ENCODE measurements at places on chromosomes 6 and 20.

GRCh38 chr20:50575865-50576720, 65.9 kb downstream of the PTPN1 start:
- peaks cover 7% of the 10 kb centered on the region for H3K4me1 ChIP-seq
- peak; percentile 55 for DNase-seq
- no peaks in the 10 kb centered on the region for H3K27me3 ChIP-seq

- peaks cover 32% of the 10 kb centered on the region for H3K36me3 ChIP-seq
- DNase-seq = no peak
- H3K27me3 ChIP-seq = no peaks in the 10 kb centered on the region
- no peak overlapping the region for H3K27ac ChIP-seq
- H3K4me1 ChIP-seq = peaks cover 15% of the 10 kb centered on the region
- H3K4me3 ChIP-seq = no peak overlapping the region
Observed at GRCh38 chr6:11207199-11207968, 25.1 kb downstream of the NEDD9 start.

DNA sequence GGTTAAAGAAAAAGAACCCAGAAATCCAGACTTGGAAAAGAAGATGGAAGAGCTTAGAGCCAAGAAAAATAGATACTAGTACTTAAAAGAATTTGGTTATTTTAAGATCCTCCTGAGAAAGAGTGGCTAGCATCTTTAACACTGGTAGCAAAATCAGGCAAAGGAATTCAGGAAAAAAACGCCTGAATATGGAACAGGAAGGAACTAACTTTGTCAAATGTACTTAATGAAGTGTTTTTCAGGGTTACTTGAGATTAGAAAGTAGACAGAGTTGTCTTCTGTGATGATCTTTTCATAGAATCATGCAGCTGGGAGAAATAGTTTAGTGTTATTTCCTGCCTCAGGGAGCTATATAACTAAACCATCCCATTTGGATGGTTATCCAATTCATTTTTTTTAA, 50.8 kb upstream of the SASH1 start:
- H3K4me1 ChIP-seq = no peaks in the 10 kb centered on the region
- no peak overlapping the region for H3K27ac ChIP-seq
- peaks cover 4% of the 10 kb centered on the region for H3K27me3 ChIP-seq
- H3K36me3 ChIP-seq = no peaks in the 10 kb centered on the region
- DNase-seq = no peak

- no peaks in the 10 kb centered on the region for H3K27me3 ChIP-seq
- no peak overlapping the region for H3K27ac ChIP-seq
- H3K4me3 ChIP-seq = no peak overlapping the region
- no peaks in the 10 kb centered on the region for H3K36me3 ChIP-seq
Observed at GRCh38 chr6:113662688-113663333, 194.3 kb upstream of the MARCKS start.

DNA sequence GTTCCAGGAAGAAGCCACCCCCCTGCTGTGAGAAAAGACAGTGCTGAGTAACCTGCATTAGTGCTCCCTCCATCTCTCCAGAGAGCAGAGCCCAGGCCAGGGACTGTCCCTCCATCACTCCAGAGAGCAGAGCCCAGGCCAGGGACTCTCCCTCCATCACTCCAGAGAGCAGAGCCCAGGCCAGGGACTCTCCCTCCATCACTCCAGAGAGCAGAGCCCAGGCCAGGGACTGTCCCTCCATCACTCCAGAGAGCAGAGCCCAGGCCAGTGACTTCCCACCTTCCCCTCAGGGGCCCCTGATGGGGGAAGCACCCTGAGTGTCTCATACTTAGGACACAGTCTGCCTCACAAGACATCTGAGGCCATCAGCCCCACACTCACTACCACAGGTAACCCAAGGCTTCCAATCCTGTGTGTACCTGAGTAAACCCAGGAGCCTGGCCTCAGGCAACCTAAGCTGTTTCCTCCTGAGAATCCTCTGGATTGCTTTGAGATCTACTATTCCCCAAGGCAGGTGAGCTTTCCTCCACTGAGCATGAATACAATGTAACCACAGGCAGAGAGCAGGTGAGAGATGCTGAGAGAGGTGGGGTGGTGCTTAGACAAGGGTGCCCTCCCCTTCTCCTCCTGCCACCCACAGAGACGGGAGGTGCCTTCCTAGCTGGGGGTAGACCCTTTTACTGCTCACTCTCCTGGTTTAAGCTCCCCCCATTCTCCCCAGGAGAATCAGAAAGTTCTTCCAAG, 4.9 kb downstream of the TBXT start:
- peaks cover 16% of the 10 kb centered on the region for H3K4me1 ChIP-seq
- DNase-seq = no peak
- H3K27me3 ChIP-seq = peaks cover 43% of the 10 kb centered on the region
- no peak overlapping the region for H3K4me3 ChIP-seq
- H3K27ac ChIP-seq = no peak overlapping the region

GRCh38 chr20:21517566-21518277, 3.9 kb upstream of the NKX2-2 start:
- no peak for DNase-seq
- peaks cover 69% of the 10 kb centered on the region for H3K4me1 ChIP-seq
- H3K27me3 ChIP-seq = peaks cover 92% of the 10 kb centered on the region
- no peak overlapping the region for H3K4me3 ChIP-seq
- no peaks in the 10 kb centered on the region for H3K36me3 ChIP-seq

- H3K27me3 ChIP-seq = peaks cover 2% of the 10 kb centered on the region
- H3K27ac ChIP-seq = no peak overlapping the region
- H3K36me3 ChIP-seq = no peaks in the 10 kb centered on the region
- DNase-seq = no peak
- no peaks in the 10 kb centered on the region for H3K4me1 ChIP-seq
Observed at GRCh38 chr6:15854826-15855710, 192.2 kb upstream of the DTNBP1 start.

GRCh38 chr6:4451718-4452117, 316.3 kb upstream of the ECI2 start:
- no peaks in the 10 kb centered on the region for H3K36me3 ChIP-seq
- H3K4me3 ChIP-seq = no peak overlapping the region
- H3K4me1 ChIP-seq = no peaks in the 10 kb centered on the region

DNA sequence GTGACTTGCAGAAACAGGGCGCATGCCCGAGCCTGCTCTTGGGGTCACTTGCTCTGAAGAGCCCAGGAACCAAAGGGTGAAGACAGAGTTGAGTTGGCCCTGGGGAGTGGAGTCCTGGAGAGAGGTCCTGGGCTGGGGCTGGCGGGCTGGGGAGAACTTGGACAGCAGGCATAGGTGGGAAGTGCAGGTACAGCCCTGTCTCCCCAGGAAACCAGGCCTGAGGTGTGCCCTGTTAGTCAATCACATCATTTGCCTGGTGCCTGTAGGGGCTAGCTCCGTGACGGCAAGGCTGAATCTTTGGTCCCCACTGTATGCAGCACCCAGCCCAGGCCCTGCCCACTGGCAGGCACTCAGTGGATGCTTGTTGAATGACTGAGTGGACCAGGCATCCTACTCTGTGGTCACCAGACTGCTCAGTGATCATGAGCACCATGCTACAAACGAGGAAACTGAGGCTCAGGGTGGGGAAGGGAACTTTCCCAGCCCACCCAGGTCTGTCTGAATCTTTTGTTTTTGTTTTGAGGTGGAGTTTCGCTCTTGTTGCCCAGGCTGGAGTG, 15.6 kb upstream of the NOL4L start:
- DNase-seq = no peak
- H3K27ac ChIP-seq = no peak overlapping the region
- no peaks in the 10 kb centered on the region for H3K36me3 ChIP-seq

DNA sequence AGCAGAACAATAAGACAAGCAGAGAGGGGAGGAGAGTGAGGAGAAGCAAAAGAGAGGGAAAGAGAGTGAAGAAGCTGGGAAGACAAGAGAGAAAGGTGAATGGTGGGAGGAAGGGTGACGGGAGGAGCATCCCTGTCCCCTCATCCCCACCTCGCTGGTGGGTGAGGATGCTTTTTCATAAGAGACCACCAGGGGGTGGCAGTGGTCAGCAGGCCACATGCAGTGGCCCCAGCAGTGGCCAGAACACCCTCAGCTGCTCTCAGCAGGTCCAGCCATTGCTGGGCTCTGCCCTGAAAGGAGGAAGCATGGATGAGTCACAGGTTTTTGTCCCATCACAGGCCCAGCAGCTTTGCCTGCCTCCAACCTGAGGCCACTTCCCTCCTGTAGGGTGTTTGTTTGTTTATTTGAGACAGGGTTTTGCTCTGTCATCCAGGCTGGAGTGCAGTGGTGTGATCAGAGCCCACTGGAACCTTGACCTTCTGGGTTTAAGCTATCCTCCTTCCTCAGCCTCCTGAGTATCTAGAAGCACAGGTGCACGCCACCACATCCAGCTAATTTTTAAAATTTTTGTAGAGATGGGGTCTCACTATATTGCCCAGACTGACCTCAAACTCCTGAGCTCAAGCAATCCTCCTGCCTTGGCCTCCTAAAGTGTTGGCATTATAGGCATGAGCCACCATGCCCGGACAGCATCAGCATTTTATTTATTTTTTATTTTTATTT, 24.0 kb downstream of the FGD2 start:
- no peak overlapping the region for H3K4me3 ChIP-seq
- no peak overlapping the region for H3K27ac ChIP-seq
- DNase-seq = peak; percentile 31
- H3K27me3 ChIP-seq = no peaks in the 10 kb centered on the region

GRCh38 chr6:16902502-16902901, 141.2 kb upstream of the ATXN1 start:
- no peak for DNase-seq
- no peaks in the 10 kb centered on the region for H3K4me1 ChIP-seq
- H3K27ac ChIP-seq = no peak overlapping the region
- H3K27me3 ChIP-seq = peaks cover 10% of the 10 kb centered on the region

GRCh38 chr6:95143408-95144180, 433.7 kb upstream of the MANEA start:
- no peaks in the 10 kb centered on the region for H3K27me3 ChIP-seq
- no peak overlapping the region for H3K27ac ChIP-seq
- H3K36me3 ChIP-seq = no peaks in the 10 kb centered on the region
- DNase-seq = no peak

DNA sequence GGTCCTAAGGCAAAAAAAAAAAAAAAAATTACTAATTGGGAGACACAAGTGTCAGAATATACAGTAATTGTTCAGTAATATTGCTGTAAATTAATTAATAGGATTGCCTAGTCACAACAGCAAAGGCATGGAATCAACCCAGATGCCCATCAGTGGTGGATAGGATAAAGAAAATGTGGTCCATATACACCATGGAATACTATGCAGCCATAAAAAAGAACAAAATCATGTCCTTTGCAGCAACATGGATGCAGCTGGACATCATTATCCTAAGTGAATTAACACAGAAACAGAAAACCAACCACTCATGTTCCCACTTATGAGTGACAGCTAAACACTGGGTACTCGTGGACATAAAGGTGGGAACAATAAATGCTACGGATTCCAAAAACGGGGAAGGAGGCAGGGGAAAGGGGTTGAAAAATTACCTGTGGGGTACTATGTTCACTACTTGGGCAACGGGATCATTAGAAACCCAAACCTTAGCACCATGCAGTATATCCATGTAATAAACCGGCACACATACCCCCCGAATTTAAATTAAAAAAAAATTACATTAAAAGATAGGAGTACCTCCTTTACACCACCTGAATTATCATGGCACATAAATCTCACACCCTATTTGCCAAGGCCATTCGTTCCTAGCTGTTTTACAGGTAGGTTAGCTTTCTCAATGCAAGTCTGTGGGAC, 689 bp upstream of the PFDN4 start:
- H3K27ac ChIP-seq = no peak overlapping the region
- peak overlapping the region; percentile 85 for H3K4me3 ChIP-seq
- no peak for DNase-seq
- peaks cover 17% of the 10 kb centered on the region for H3K4me1 ChIP-seq

Measured in CD4-positive, alpha-beta T cell (primary cell).